Endothelial cell of umbilical vein (primary cell): ENCODE measurements at places on chromosomes 2 and 18.

DNA sequence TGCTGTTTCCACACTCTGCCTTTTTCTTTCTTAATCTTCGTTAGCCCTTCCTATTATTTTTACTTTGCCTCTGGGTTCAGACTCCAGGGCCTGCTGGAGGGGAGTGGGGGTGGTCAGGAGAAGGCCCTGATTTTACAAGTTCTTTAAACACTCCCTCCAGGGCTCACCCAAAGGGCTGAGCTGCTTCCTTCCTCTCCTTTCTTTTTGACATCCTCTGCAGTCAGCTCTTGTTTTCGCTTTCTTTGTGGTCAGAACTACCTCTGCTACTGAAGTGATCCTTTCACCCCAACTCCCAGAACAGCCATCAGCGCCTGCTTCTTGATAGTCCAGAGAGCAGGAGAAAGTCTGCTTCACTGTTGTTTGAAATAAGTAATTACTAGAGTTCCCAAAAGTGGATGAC, 925.7 kb downstream of the EPHA4 start:
- DNase-seq = no peak

DNA sequence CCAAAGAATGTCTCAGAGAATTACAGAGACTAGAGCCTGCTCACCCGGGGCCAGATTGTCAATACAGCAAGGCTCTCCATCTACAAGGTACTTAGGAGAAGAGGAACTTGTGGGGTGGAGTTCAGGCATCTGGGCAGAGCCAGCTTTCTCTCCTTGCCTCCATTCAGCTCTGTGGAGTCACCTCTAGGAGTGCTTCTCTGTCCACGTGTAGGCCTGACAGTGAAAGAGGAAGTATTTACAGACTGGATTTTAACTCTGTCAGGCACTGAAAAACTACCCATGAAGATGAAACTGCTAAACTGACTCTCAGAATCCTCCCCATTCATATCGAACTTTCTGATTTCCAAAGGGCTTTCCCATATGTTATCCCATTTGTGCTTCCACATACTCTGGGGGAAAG, 315.6 kb downstream of the SETBP1 start:
- no peak for DNase-seq

- no peak for DNase-seq
Observed at GRCh38 chr18:71485611-71486010, 1058.5 kb downstream of the CBLN2 start.

GRCh38 chr2:24892928-24893327, 27.1 kb downstream of the ADCY3 start:
- no peak for DNase-seq

- peak; percentile 85 for DNase-seq
Observed at GRCh38 chr2:105369777-105370690, 28.8 kb downstream of the FHL2 start.

GRCh38 chr2:44324971-44325426, 36.3 kb downstream of the PREPL start:
- no peak for DNase-seq

GRCh38 chr2:191749181-191749540, 71.2 kb downstream of the NABP1 start:
- no peak for DNase-seq
